ENCODE measurements at places on chromosomes 5 and 9.

GRCh38 chr5:121885630-121886029, 33.9 kb downstream of the FTMT start:
- DNase-seq = no peak

DNA sequence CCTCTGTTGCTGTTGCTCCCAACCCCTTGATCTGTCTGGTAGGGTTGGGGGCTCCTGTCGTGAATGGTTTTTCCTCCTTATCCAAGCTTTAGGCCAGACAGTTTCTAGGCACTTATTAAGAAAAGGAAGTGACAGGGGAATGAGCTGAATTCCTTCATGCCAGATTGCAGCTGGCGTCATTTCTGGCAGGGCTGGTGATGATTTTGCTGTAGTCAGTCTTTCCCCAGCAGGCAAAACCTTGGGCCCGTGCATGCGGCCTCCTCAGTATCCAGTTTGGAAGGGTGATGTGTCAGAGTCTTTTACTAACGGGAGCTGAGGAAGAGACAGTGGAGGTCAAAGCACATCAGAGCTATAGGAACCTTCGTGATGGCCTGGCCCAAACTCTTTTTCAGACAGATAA, 58.8 kb downstream of the COL27A1 start:
- DNase-seq = no peak

DNA sequence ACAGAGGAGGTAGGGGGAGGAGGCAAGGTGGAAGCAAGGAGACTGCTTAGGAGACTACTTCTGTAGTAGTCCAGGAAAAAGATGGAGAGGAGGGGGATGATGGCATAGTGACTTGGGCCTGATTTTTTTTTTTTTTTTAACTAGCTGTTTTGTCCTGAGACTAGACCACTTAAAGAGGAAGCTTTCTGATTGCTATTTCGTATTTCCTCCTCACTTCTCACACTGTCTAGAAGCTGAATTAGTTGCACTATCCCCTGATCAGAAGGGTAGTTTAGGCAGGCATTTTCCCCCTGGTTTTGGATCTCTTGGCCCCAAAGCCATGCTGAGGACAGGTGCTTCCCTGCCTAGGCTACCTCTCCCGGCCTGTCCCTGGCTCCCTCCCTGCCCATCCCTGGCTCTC, 14.9 kb downstream of the LARP1 start:
- no peak for DNase-seq

DNA sequence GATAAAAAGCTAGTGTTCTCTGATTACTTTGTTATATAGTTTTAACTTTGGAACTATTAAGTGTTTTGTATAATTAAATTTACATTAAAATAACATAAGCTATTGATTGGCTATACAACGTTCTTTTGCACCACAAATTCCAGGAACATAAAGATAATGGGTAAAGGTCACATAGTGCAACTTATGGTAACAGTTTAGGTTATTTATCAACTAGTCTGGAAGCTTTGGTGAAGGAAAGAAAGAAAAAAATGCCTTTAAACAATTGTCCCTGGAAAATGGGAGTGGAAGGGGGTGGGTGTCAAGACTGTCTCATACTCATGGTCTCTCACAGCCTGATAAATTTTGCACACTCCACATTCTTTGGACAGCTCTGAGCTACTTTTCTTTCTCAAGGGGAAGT, 17.1 kb upstream of the SPARC start:
- DNase-seq = no peak
